Urothelium cell line (cell line): ENCODE measurements at places on chromosomes 2 and 18.

DNA sequence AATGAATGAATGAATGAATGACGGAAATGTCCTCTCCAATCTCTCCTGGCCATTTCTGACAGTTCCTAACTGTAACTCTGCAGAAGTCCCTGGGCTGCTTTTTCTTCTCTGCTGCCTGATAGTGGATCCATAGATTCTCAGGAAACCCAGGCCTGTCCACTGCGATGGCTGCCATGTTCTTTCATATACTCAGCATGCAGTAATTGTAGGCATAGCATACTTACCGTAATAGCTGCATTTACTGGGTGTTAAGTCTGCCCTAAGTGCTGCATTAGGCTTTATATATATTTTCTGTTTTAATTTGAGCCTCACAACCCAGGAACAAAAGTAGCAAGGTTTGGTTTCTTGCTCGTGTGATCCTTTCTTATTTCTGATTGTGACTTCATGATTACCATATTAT is 122.9 kb downstream of the DCC start:
- no peak for DNase-seq

GRCh38 chr18:11553098-11553940 is 56.1 kb upstream of the SLC35G4 start:
- DNase-seq = peak; percentile 81

DNA sequence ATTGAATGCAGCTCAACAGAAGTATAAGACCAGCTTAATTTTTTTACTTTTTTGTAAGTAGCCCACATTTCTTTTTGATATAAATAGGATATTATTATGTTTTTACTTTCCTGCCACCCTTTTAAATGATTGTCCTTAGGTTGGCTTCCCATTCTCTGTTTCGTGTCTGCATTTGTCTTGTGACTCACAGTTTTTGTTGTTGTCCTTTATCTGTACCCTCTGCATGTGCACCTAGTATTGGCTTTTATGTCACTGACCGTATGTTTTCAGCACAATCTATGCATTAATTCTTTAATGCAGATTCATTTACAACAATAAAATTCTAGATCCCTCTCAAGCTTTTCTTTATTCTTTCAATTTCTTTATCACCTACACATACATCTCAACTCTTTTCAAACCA is 474.2 kb upstream of the FANCL start:
- no peak for DNase-seq

GRCh38 chr18:79521416-79522205 is 125.9 kb downstream of the NFATC1 start:
- no peak for DNase-seq

GRCh38 chr2:237068005-237068576 is 17.6 kb upstream of the COPS8 start:
- DNase-seq = no peak

- no peak for DNase-seq
Observed at GRCh38 chr2:7525746-7526145, 608.5 kb downstream of the RNF144A start.

DNA sequence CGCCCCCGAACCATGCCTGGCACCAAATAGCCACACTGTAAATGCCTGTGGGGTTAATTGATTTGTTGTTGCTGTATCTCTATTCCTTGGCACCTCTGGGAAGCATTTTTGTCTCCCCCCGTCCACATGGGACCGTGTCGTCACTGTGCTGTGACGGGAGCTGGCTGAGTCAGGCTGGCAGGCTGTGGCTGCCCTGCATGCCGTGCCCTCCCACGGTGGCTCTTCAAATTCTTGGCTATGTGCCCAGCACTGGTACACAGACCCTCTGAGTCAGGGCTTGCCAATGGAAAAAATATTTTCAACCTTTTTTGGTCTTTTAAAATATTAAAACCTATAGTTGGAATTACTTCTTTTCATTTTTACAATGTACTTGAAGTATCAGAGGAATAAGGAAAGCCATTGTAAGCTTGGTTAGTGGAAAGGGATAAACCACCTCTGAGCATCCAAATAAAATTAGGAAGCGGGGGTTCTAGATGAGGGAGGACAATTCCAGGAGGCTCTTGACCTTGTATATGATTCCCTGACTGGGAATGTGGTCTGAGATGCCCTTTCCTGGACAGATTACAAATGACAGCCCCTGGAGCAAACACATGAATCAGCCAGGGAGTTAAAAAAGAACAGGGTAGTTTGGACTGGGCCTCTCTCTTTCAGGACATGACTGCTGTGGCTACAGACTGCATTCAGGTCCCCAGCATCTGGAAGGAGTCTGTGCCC is 59.4 kb downstream of the DGKD start:
- DNase-seq = peak; percentile 93

DNA sequence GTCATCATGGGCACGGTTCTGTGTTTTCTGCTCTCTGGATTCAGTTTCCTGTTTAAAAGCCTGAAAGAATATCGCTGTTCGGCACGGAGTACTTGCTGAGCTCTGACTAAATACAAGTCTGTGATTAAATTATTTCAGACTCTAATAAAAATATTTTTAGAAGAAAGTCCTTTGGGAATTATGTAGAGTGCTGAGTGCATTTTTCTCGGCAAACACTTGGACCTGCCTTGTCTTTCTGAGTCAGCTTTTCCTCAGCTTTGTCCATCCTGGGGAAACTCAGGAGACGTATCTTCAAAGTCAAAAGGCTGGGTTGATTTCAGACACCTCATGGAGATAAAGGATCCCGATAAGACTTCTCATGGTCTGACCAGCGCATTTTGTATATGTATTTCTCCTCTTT is 45.9 kb downstream of the IL1R2 start:
- no peak for DNase-seq
